ENCODE measurements at places on chromosomes 1 and 21. TPM values are rescaled to one million over a fixed set of nuclear protein-coding genes. Genes with fewer than 3 reads are reported as not detected.

The CELA3A gene
- not detected for total RNA-seq

The ANGPTL7 gene
- not detected for total RNA-seq

The VWA5B1 gene
- 0.14 TPM for total RNA-seq

The C8A gene
- not detected for total RNA-seq

The GBP1 gene
- 20.4 TPM for total RNA-seq

The FAM72B gene
- total RNA-seq, result 0.82 TPM

Measured in kidney epithelial cell (primary cell).